ENCODE measurements at places on chromosomes 11 and 22.

- no peak for DNase-seq
Observed at GRCh38 chr11:112478806-112479205, 218.1 kb upstream of the PLET1 start.

DNA sequence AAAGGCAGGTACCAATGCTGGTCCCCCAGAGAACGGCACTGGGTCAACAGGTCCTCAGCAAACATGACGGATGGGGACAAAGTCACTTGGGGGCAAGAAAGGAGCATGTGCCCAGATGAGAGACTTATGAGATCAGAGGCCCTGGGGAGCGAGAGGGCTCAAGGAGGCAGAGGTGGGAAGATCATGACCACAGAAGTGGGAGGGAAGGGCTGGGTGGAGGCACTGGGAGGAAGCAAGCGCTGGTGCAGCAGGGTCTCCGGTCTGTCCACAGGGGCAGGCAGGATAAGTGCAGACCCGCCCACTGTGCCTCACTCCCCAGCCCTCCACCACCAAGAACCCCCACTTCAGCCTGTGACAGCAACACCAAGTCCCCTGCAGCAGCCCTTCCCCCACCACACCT lies 10.9 kb downstream of the ELFN2 start:
- no peak for DNase-seq

DNA sequence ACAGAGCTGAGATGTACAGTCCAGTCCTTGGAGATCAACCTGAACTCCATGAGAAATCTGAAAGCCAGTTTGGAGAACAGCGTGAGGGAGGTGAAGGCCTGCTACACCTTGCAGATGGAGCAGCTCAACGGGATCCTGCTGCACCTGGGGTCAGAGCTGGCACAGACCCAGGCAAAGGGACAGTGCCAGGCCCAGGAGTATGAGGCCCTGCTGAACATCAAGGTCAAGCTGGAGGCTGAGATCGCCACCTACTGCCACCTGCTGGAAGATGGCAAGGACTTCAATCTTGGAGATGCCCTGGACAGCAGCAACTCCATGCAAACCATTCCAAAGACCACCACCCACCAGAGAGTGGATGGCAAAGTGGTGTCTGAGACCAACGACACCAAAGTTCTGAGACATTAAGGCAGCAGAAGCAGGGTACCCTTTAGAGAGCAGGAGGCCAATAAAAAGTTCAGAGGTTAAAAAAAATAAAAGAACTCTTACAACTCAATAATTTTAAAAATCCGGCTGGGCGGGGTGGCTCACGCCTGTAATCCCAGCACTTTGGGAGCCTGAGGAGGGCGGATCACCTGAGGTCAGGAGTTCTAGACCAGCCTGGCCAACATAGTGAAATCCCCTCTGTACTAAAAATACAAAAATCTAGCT lies 69.9 kb upstream of the RTL6 start:
- DNase-seq: peak; percentile 4

- peak; percentile 63 for DNase-seq
Observed at GRCh38 chr22:22168190-22168940, 76.2 kb upstream of the VPREB1 start.

GRCh38 chr11:80886684-80887083 lies 1445.9 kb upstream of the TENM4 start:
- DNase-seq: no peak

- peak; percentile 71 for DNase-seq
Observed at GRCh38 chr11:35237860-35238715, 99.1 kb downstream of the CD44 start.

Data from NCI-H1930 (cell line).